ENCODE measurements at places on chromosomes 3 and 15.

DNA sequence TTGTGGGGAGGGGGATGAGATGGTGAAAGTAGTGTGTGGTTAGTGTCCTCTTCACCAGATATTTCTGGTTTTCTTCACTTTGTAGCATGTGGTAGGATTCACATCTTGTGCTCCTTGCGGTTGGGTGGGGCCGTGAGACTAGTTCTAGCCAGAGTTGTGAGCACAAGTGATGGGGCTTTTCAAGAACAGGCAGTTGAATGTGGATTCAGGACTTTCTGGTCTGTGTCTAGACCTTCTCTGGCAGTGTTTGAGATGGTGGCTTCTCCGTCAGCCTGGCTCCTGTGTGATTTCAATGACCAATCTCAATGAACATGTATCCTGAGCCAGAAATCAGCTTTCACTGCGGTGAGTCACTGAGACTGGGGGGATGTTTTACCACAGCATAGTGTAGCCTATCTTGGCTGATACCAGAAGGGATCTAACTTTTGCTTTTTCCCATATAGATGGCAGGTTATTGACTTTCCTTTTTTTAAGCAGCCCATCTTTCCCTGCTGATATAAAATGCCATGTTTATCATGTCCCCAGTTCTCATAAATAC, 82.6 kb downstream of the RPLP1 start:
- DNase-seq: no peak

DNA sequence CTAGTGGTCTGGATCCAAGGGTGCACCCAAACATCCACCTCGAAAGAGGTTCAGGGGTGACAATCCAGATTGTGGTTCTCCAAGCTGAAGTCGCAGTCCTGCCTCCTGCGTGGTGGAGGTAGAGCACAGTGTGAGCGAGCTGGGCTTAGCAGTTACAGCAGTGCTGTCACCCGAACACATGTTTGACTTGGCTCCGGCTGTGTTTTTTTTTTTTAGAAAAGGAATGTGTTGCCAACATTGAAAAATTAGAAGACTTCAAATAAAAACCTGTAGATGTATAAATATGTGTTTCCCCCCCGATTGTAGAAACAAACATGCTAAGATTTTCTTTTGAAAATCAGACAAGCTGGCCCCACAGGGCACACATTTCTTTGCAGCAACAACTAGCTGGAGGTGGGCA, 530.8 kb downstream of the SHQ1 start:
- DNase-seq: no peak

GRCh38 chr3:178182337-178182779, 353.9 kb upstream of the KCNMB2 start:
- DNase-seq: no peak

GRCh38 chr15:67183443-67184169, 70.9 kb downstream of the AAGAB start:
- DNase-seq: no peak

GRCh38 chr3:159200176-159200575, 398.3 kb downstream of the MFSD1 start:
- no peak for DNase-seq

- DNase-seq: no peak
Measured at GRCh38 chr3:159131376-159131775, 329.5 kb downstream of the MFSD1 start.

DNA sequence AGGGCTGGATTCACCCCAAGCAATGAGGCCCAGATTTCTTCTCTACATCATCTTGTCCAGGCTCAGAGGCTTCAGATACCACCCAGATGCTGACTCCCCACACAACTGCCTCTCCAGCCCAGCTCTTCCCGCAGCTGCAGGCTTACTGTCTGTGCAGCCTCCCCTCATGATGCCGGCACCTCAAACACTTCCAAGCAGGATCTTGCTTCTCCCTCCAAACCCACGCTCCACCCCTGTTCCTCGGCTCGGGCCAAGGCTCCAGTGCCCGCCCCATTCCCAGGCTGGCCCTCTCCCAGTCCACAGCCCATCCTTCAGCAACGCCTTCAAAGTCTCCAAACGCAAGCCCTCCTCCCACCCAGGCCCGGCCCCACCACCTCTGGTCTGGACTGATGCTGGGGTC, 159.2 kb upstream of the LINGO1 start:
- no peak for DNase-seq

DNA sequence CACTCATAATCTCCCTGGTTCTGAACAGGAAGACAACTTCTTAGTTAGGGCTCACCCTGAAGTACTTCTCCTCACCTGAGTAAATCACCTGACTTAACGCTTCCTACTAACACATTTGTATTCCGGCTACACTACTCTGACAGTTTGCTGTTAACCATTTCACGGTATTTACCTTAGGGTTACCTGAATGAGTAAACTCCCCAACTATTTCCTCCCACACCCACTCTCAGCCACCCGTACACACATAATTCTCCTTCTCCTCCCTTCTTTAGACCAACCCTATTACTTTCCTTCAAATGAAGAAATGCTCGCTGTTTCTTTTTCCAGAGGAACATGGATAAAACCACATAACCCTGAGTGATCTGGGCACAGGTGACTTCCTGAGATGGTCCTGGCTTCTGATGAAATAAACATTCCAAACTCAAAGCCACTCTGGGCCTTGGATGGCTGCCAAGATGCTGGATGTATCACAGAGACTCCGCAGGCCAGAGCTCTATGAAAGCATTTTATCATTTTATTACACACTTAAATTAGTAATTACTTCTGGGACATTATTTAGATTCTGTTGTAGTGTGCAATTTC, 183.6 kb upstream of the ATP11B start:
- no peak for DNase-seq

DNA sequence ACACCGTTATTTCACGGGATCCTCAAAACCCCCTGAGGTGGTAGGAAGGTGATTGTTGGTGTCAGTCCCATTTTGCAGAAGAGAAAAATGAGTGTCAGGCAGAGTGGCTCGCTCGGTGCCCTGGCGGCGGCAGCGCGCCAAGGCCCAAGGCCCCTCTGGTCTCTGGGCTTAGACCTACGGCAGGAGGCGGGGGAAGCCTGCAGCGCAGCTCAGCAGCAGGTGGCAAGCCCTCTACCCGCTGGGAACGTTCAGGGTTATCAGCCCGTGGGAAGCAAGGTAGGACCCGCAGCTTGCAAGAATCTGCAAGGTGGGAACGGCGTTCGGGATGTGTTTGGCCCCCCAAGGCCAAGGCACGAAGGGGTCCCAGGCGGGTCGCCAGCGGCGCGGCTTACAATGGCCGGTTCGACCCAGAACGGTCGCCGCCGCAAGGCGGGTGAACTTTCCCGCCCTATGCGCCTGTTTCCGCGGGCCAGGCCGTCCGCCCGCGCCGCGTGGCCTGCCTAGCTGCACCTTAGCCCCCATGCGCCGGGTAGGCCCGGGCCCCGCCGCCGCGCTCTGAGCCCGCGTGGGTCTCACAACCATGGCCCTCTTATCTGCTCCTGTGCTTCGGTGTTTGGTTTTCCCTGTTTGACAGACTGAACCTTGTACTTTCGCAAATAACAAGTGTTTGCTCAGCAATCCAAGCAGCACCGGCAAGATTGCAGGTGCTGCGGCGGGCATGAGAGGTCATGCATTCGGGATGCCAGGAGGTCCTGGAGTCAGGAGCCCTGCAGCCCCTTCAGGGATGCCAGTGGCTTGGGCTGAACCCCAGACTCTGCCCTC, 39.7 kb downstream of the CCNL1 start:
- DNase-seq: no peak

DNA sequence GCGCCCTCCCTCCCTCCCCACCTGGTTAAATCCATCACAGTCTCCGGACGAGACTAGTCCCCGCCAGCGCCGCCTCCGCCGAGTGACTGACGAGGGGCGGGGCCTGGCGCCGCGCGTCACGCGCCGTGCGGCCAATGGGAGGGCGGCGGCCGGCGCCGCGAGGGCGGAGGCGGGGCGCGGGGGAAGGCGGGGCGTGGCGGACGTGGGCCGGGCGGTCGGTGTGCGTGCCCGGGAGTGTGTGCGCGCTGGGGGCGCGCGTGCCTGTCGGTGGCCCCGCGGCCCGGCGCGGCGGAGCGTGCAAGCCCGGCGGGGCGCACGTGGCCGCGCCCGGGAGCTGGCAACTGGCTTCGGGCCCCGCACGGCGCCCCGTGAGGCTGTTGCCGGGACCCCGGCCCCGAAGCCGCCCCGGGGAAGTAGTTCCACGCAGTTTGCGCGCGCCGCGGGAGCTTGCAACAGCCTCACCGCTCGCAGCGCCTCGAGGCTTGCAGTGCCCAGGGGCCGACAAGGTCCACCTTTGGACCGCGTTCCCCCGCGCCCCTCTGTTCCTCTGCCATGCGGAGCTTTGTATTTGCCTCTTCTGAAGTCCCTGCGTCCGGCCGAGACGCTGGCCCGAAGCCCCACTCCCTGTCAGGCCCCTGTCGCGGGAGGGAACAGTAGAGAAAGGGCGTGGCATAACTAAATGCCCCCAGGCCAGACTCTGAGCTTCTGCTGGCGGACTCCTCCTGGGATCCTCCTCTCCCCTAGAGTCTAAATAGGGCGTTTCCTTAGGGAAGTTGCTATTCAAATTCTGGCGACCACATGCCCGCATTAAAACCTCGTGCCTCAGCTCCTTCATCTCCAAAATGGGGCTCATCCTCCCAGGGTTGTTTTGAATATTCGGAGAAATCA, 400.9 kb downstream of the SHQ1 start:
- peak; percentile 94 for DNase-seq

Data from activated T-cell treated with anti-CD3 and anti-CD28 coated beads, Interleukin-2, amount 50 U/mL, for 72 hours (primary cell).